OCI-M1 (cell line): ENCODE measurements at places on chromosomes 3 and 15.
A peak's percentile ranks its signal among the peaks of the same experiment; 100 is the strongest.

- DNase-seq, result no peak
Measured at GRCh38 chr15:56929933-56930332, 11.5 kb downstream of the TCF12 start.

- DNase-seq, result no peak
Measured at GRCh38 chr15:67715170-67715569, 110.1 kb upstream of the SKOR1 start.

GRCh38 chr3:195956577-195956976, 48.2 kb upstream of the TNK2 start:
- no peak for DNase-seq

GRCh38 chr3:190063490-190063889, 57.2 kb downstream of the P3H2 start:
- DNase-seq, result no peak

GRCh38 chr15:41698779-41699178, 38.6 kb downstream of the MGA start:
- DNase-seq, result no peak

DNA sequence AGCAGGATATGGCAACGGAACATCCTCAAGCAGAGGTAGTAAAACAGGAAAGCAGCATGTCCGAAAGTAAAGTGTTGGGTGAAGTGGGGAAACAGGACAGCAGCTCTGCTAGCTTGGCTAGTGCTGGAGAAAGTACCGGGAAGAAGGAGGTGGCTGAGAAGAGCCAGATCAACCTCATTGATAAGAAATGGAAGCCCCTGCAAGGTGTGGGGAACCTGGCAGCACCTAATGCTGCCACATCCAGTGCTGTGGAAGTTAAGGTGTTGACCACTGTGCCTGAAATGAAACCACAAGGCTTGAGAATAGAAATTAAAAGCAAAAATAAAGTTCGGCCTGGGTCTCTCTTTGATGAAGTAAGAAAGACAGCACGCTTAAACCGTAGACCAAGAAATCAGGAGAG, 14.3 kb upstream of the ZBTB47 start:
- DNase-seq, result no peak

DNA sequence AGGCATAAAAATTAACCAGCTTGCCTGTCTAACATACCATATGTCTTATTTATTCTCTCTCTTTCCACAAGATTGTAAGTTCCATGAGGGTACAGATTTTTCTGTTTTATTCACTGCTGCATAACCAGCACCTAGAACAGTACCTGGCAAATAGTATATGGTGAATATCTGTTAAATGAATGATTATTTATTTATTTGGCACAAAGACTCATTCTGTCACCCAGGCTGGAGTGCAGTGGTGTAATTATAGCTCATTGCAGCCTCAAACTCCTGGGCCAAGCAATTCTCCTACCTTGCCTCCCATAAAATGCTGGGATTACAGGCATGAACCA, 24.9 kb downstream of the DENND4A start:
- DNase-seq, result no peak

- DNase-seq, result peak; percentile 91
Measured at GRCh38 chr3:135513106-135514059, 452.1 kb upstream of the PPP2R3A start.

DNA sequence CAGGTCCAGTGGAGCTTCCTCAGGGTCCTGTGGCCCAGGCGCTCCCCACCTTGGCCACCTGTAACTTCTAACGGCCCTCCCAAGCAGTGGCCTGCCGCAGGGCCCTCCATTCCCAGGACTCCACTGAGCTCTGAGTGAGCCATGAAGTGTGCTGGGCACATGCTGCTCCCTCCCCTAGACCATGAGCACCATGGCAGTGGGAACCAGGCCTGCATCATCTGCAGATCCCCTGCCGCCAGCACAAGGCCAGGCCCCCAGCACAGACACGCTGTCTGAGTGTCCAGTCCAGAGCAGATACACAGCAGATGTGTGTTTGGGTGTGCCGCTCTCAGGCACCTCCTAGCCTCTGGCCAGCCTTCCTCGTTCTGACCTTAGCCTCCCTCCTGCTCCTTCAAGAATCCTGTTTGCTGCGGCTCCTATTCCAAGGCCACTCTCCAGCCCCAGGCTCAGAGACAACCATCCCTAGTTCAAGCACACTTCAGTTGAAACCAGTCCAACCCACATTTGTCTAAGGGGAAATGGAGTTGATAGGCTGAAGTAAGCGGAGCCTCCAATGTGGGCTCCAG, 7.0 kb upstream of the KLF15 start:
- no peak for DNase-seq

GRCh38 chr15:28963711-28964081, 77.9 kb downstream of the APBA2 start:
- DNase-seq, result no peak

DNA sequence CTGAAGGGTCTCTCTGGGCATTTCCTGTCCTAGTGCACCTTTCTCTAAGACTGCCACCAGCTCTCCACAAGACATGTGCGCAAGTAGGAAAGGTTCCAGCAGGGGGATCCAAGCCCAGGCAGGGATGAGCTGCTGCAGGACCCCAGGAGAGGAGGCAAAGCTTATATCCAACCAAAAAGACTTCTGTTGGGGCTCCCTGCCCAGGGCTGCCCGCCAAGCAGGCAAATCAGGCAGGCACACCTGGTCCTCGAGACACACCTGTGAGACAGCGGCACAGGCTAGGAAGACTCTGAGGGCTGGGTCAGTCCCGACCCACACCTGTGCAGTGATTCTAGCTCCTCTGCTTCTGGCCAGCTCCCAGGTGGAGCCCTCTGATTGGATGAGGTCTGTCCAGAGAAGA, 80.6 kb downstream of the MYLK start:
- DNase-seq, result no peak

- no peak for DNase-seq
Measured at GRCh38 chr3:17336291-17336690, 406.1 kb downstream of the TBC1D5 start.

DNA sequence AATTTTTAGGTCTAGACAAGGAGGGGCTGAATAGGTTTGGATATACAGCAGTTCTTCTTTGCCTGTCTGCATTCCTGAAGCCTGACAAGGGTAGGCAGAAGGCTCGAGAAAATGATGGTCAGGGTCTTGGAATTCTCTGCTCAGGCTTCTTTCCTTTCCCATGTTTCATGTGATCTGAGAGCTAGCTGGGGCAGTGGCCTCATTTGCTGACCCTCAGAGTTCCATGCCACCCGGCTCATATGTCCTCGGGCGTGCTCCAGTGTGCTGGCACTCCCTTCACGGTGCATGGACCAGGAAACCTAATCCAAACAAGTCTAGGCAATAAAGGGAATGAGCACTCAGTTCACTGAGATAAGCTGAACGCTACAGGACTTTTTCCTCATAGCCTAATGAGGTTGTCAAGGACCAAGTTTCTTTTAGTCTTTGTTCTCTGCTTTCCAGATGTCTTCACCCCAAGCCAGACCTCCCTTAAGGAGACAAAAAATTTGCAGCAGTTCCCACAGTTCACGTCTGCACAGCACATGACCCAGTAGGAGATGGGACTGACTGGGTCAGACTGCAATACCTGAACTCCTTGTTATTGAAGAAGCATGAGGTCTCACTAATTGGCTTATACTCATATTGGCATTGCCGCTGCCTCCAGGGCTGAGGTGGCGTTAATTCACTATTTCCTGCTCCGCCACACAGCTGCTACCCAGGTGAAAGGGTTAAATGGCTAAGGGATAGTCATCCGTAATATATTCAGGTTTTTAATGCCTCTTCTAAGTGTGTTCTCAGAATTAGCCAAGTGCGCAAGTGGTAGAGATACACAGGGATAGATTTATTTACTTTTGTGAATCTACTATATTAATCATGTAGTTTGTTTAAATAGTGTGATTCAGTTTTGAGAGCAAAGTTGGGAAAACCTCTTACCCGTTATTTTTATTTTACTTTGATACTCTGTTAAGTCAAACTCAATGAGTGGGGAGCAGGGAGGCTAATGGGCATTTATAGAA, 15.3 kb upstream of the RTP4 start:
- no peak for DNase-seq

GRCh38 chr3:67384760-67385397, 269.5 kb downstream of the SUCLG2 start:
- peak; percentile 33 for DNase-seq

DNA sequence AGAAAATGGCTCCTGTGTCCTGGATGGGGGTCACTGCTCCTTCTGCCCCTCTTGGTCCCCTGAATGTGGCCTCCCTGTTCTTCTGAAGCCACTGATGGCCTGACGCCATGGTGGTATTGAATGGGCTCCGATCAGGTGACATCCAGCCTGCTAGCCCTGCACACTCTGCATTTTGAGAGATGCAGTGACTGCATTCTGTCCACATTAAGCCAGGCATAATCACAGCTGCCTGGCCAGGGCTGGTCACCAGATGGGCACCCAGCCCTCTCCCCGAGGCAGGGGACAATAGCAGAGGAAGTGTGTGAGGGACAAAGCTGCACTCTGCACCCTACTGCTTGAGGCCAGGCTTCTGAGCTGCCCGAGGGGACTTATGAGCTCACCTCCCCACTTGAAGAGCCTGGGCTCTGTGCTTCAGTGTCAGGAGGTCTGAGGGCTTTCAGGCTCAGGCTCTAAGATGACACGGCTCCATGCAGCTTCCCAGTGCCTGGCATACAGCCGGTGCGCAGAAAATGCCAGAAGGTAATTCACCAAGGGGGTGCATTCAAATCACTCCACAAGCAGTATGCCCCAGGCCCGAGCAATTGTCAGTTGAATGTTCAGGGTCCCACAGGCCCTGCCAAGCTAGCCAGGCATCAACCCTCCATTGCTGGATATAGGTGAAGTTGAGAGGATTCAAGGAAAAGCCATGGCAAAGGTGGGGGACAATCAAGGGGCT, 56.8 kb downstream of the WNT7A start:
- DNase-seq, result no peak

DNA sequence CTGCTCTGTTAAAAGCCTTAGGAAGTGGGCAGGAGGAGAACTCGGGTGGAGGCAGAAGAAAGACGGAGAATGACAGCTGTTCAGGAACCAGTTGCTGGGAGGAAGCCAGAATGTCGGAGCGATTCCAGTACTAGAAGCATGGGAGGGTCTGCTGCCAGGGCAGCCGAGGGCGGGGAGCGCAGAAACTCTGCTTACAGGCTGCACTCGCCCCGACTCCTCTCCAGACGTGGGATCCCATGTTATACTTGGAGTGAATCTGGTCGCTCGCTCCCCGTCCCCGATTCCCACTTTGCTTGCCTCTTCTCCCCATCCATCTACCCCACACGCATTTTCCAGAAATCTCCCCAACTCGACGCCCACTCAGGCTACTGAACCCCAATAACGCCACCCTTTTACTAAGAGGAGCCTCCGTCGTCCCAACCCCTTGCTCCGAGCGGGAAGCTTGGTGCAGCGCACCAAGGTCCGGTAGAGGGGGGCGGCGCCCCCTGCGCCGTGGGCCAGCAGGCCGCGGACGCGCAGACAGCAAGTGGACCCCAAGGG, 665 bp downstream of the GATM start:
- no peak for DNase-seq

DNA sequence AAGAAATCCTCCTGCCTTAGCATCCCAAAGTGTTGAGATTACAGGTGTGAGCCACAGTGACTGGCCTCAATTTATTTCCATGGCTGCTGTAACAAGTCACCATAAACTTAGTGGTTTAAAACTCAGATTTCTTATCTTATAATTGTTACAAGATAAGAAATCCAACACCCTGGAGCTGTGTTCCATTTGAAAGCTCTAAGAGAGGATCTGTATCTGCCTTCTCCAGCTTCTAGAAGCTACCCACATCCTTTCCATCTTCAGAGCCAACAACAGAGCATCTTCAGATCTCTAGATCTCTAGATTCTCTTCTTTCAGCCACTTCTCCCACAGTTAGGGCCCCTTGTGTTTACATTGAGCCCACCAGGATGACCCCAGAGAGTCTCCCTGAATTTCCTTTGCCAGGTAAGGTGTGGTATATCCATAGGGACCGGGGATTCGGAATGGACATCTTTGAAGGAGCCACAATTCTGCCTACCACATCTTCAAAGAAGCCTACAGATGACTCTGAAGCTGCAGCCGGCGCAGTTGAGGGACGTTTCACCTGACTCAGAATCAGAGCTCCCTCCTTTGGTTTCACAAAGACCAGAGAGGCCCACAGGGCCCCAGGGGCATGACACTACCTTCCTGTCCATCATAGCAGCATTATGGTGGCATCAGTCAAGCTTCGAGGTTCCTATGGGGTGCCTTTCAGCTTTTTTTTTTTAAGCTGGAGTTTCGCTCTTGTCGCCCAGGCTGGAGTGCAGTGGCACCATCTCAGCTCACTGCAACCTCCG, 87.0 kb upstream of the IGF1R start:
- DNase-seq, result no peak

- no peak for DNase-seq
Measured at GRCh38 chr15:100885811-100886210, 6.2 kb downstream of the ALDH1A3 start.

GRCh38 chr3:111732252-111732879, 126.7 kb upstream of the PHLDB2 start:
- DNase-seq, result no peak

DNA sequence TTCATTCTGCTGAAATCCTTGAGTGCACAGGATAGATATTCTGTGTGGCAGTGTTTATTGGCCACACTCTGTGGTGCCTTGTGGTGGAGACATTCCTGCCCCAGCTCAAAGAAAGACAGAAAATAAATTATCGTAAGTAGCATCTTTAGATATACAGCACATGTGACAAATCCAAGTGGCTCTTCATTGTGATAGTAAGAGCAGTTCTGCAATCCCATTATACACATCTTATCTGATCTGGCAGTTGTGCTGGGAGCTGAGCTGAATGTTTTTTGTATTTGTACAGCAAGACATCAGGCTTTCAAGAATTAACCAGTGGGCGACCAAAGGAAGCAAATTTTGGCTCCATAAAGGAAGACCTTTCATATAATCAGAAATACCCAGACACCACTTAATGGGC, 235.3 kb upstream of the MRPL3 start:
- DNase-seq, result peak; percentile 11

DNA sequence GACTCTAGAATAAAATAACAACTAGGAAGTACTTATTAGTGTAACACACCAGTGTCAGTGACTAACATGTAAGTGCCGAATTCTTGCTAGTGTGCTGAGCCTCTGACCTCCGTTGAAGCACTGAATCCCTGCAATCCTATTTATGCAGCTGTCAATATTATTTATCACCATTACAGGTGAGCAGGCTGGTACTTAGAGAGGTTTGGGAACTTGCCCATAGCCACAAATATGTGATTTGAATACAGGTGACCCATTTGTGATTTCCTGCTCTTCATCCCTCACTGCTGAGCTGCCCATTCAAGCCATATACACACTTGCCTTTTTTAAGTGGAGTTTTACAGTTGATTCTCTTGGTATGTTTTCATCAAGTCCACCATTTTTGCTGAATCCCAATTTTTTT, 12.2 kb downstream of the EIF4E3 start:
- no peak for DNase-seq

DNA sequence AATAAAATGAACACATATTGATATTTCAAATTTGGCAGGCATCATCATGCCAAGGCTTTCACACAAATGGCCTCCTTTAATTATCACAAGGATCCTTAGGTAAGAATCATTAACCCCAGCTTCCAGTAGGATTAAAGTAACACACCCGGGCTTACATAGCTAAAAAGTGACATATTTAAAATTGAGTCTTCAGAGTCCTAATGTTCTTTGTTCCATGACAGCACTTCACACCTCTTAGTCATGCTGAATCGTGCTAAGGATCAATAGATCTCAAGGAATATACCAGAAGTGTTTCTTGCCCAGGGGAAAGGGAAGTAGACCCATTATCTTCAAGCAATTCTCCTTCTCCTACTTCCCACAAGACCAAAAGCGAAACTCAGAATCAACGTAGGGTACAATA, 76.6 kb upstream of the SOX2 start:
- peak; percentile 56 for DNase-seq

- no peak for DNase-seq
Measured at GRCh38 chr3:146117406-146118285, 43.3 kb downstream of the PLOD2 start.

- peak; percentile 2 for DNase-seq
Measured at GRCh38 chr3:69451594-69451993, 65.7 kb upstream of the FRMD4B start.

- peak; percentile 81 for DNase-seq
Measured at GRCh38 chr15:48001393-48002039, 119.3 kb upstream of the SLC24A5 start.
